ENCODE measurements at places on chromosomes 1 and 21.

GRCh38 chr1:183003203-183003602, 20.0 kb upstream of the LAMC1 start:
- no peak for DNase-seq

DNA sequence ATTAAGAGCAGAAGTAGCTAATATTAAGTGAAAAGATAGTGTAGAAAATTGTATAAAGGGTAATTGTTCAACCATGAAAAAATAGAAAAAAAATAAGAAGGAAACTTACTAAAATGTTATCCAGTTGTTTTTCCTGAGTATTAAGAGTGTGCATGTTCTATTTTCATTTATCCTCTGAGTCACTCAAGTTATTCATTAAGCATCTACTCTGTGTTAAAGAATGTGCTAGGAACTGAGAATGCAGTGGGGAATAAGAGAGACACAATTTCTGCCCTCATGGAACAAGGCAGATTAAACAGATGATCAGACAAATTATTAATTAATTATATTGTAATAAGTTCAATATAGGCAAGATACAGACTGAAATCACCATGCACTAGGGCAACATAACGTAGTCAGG, 10.8 kb upstream of the PIGK start:
- no peak for DNase-seq

- no peak for DNase-seq
Observed at GRCh38 chr1:199396456-199396855, 631.1 kb upstream of the NR5A2 start.

DNA sequence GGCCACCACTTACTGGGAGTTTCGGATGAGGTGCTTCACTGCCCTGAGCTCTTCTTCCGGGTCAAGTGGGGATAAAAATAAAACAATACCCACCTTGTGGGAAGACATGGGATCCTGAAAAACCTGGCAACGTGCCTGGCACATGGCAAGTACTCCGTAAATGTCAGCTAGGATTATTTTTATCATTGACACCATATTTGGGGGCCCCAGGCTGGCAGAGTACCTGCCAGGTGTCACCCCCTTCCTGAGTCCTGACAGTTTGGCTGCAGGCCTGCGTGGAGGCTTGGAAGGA, 9.2 kb upstream of the EPHA2 start:
- DNase-seq, result no peak

DNA sequence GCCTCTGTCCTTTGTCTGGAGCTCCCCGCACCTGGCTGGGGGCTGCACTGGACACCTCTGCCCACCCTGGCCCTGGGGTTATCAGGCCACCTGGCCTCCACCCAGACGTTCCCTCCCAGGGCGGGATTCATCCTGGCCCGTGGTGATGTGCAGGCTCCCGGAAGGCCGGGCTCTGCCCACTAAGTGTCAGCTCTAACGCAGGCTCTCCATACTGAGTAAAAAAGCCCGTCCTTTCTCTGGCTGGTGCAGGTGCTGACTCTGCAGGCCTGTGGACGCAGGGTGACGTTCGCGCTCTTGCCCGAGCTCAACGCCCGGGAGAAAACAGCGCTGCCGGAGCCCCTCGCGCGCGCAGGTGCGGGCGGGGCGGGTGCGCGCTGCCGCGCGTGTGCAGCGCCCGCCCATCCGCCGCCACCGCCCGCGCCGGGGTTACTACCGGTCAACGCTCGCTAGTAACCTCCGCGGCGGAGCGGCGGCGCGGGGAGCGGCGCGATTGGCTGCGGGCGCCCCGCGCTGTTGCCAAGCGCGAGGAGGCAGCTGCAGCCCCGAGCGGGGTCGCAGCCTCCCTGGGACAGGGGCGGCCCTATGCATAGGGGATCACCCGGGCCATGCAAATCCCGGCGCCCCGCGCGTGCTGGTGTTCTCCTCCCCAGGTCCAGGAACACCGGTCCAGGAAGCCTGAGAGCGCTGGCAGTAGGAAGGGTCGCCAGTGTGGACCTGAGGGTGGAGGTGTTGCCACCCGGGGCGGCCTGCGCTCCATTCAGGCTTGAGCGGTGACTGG, 15.7 kb downstream of the ABCG1 start:
- peak; percentile 77 for DNase-seq

Measured in left hindlimb (tissue), 1 donor.